ENCODE measurements at places on chromosomes 4 and X.

DNA sequence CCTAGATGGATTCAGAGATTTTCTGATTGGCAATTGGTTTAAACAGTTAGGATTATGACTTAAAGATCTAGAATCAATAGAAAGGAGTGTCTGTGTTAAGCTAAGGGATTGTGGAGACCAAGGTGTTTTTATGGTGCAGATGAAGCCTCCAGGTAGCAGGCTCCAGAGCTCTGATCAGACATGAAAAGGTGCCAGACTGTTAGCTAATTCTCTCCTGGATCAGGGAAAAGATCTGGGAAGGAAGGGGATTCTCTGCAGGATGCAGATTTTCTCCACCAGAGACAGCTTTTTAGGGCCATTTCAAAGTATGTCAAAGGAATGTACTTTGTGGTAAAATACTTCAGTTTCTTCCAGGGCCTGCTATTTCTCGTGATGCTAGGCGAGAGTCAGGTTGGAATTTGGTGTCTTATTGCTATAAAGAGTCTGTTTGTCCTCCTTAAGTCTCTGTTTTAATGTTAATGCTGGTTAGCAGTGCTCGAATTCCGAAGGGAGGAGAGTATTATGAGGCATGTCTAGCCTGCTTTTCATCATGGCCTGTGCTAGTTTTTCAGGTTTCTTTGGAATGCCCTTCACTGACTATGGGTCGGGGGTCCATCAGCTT lies 12.0 kb upstream of the GPR78 start:
- peak; percentile 5 for DNase-seq

- DNase-seq = no peak
Observed at GRCh38 chr4:3468804-3469203, 5.7 kb downstream of the DOK7 start.

DNA sequence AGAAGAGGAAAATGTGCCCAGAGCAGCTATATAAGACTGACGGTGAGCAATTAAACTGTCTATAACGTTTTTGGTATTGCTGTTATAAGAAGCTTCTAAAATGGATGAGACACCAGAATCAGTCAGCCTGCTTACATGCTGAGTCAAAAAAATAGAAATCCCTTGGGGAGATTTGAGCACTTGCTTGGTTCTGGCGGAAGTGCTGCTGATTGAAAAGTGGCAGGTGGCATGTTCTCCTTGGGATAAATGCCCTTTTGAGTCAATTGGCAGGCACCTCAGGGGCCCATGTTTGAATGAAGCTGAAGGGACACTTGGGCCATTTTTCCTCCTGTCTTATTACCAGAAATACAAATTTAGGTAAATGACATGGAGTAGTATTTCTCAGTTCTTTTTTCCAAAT lies 148.7 kb downstream of the PTCHD1 start:
- DNase-seq = no peak

GRCh38 chr4:177267911-177268310 lies 41.8 kb upstream of the NEIL3 start:
- DNase-seq = no peak

- no peak for DNase-seq
Observed at GRCh38 chr4:10758906-10759305, 74.3 kb upstream of the CLNK start.

GRCh38 chr4:126890994-126891393 lies 741.8 kb upstream of the INTU start:
- DNase-seq = no peak

- DNase-seq = no peak
Observed at GRCh38 chr4:56160636-56161035, 211.9 kb downstream of the CEP135 start.

- no peak for DNase-seq
Observed at GRCh38 chrX:71225676-71226075, 2.7 kb downstream of the GJB1 start.

GRCh38 chrX:153766871-153767673 lies 3.0 kb downstream of the PLXNB3 start:
- DNase-seq = no peak

DNA sequence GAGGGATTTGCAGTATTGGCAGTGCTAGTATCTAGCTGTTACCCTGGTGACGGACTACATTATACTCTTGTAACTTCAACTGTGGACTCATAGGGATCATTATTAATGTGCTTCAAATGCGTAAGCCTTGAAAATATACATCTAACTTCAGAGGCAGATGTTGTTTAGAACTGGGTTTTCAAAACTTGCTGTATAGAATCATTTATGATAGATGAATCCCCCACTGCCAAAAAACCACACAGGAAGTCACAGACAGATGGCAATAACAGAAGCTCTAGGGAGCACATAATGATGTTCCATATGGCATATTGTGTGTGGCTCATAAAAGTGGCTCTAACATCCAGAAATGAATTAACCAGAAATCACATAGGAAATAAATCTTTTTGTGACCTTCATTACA lies 62.3 kb upstream of the RELL1 start:
- DNase-seq = no peak

DNA sequence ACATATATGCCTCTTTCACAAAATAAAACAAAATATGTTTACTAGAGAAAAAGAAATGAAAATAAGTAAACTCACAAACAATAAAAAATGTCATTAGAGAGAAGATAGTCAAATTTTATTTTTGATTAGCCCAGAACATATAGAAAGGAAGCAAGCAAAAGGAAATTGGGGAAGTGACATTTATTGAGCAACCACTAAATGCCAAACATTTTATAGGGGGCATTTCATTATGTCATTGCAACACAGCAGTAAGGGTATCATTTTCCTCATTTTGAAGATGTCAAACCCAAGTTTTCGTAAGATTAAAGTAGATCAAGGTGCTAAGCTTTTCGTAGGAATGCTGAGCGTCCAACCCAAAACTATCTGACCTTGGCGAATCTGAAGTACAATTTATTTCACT lies 1331.5 kb upstream of the PABPC4L start:
- DNase-seq = no peak

DNA sequence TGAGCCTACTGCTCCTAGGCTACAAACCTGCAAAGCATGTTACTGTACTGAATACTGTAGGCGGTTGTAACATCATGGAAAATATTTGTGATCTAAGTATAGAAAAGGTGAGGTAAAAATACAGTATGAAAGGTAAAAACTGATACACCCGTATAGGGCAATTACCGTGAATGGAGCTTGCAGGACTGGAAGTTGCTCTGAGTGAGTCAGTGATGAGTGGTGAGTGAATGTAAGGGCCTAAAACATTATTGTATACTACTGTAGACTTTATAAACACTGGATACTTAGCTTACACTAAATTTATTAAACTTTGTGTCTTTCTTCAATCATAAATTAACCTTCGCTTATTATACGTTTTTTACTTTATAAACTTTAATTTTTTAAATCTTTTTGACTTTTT lies 3.7 kb downstream of the KIF4A start:
- no peak for DNase-seq

DNA sequence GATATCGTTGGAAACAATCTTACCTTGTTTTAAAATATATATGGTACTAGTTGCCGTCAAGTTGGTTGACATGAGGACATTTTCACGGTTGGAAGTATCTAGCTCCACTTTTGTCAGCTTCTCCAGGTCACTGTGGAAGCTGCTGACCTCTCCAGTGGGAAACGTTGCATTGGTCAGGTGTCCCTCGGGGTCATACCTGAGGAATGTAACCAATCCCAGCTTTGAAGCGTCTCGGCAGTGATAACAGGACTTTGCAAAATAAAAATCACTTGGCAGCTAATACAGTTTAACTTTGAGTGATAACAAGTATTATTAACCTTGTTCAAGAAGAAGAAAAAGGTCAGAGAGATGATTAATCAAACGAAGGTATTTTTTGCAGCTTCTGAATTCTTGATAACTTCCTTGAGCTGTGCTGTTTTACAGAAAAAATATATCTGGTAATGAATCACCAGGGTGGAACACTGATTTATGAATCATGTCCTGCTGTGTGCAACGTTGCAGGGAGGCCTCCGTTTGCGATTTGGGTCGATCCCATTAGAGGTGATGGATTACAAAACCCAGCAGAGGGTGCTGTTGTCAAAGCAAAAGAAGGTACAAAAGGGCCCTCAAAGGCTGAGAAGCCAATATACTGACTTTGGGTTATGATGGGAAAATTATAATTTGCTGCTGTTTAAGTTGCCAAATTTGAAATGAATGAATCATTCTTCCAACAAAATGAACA lies 60.1 kb downstream of the SH2D1A start:
- DNase-seq = peak; percentile 75

GRCh38 chrX:31165241-31166035 lies 93.6 kb upstream of the FTHL17 start:
- DNase-seq = peak; percentile 57

- peak; percentile 98 for DNase-seq
Observed at GRCh38 chr4:56134266-56134665, 185.5 kb downstream of the CEP135 start.

- DNase-seq = no peak
Observed at GRCh38 chr4:62018537-62018936, 818.4 kb downstream of the ADGRL3 start.

DNA sequence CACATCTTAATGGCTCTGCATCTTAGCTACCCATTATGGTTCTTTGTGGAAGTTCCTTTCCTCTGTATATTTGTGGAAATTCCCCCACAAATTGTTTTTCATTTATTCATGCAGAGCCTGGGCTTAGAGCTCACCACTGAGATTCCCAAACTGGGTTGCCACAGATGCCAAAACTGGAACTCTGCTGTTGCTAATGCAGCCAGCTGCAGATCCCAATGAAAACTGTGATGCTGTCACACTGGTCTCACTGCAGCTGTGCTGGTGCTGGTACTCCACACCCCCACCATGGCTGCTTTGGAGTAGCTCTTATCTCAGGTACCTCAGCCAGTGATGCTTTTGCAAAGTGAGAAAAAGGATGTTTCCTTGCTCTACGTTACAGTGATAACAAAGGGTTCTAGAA lies 87.7 kb downstream of the DCK start:
- no peak for DNase-seq

DNA sequence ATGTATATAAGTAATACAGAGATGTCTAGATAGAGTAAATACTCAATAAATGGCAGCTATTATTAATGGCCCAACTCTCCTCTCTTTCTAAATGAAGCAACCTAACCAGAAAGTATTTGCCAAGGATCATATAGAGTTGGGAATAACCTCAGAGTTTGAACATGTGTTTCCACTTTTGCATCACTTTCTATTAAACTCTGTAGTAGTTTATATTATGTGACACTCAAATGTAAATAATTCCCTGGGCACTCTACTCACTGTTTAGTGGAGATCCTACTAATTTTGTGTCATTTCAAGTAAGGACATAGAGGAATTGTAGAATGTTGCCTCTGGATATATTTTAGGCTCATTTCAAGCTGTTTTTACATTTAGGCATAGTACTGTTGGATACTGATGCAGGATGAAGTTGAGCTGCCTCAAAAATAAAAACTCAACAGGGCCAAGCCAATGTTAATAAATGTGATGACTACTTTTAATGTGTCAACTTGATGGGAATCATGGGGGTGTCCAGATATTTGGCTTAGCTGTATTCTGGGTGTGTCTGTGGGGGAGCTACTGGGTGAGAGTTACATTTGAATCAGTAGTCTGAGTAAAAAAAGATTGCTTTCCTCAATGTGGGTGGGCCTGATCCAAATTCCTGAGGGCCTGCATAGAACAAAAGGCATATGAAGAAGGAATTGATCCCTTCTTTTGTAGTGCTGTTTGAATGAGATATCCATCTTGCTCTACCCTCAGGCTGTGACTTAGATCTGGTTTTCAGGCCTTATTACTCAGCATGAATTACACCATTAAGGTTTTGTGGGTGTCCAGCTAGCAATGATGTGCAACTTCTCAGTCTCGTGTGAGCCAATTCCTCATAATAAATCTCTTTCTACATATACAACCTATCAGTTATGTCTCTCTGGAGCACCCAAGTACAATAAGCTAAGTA lies 1368.2 kb downstream of the STIM2 start:
- no peak for DNase-seq

- no peak for DNase-seq
Observed at GRCh38 chr4:183814461-183814860, 90.6 kb upstream of the STOX2 start.

DNA sequence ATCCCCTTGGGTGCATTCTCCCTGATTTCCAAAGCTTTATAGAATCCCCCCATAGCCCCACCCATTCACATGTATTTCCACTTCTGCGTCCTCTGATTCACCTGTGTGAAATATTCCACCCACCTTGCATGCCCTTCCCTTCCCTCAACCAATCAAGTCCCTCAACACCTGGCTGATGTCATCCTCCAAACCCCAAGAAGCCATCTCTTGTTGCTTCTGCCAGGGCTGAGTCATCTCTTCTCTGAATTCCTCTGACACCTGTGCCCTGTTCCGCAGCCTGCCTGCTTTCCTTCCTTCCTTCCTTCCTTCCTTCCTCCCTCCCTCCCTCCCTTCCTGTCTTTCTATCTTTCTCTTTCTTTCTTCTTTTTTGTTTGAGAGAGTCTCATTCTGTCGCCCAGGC lies 9.9 kb downstream of the CRMP1 start:
- DNase-seq = no peak

GRCh38 chrX:1041091-1041490 lies 171.4 kb downstream of the CRLF2 start:
- DNase-seq = no peak

DNA sequence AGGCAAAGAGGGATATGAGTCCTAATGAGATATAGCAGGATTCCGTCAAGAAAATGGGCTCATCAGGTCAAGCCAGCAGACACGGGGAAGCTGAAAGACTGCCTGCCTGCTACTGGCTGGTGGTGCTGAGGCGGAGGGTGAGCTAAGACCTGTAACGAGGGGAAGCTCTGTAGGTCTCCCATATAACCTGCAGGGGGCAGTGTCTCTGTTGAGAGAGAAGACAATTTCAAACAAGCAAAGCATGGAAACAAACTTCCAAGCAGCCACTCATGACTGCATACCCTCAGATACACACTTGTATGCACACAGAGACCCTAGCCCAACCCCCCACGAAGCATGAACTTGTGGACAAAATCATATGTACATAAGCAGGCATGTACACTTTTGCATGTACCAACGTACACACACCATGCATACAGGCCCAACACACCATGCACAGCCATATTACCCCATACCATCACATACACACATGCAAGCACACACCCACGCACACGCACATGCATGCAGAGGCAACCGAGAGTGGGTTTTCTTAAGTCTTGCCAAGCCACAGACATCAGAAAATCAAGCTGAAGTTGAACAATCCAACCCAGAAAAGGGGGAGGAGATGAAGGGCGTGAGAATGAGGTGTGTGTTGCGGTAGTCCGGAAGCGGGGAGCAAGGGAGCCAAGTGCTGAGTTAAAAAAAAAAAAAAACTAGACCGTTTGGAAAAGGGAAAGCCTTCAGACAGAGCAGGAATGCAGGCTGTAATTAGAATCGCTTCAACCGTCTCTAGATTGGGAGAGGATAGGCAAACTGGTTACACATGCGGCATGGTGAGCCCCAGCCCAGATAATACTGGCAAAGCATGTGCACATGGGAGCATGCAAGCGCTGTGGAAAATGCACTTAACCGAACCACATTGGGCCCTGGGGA lies 71.0 kb downstream of the PJA1 start:
- peak; percentile 70 for DNase-seq

Measured in fibroblast of pulmonary artery (primary cell).